Activated naive CD8-positive, alpha-beta T cell treated with anti-CD3 and anti-CD28 coated beads, Interleukin-2, amount 10 ng/mL, durations not matched to agents 7 days and 5 days (primary cell): ENCODE measurements at places on chromosomes 4 and X.
A peak's percentile ranks its signal among the peaks of the same experiment; 100 is the strongest.

DNA sequence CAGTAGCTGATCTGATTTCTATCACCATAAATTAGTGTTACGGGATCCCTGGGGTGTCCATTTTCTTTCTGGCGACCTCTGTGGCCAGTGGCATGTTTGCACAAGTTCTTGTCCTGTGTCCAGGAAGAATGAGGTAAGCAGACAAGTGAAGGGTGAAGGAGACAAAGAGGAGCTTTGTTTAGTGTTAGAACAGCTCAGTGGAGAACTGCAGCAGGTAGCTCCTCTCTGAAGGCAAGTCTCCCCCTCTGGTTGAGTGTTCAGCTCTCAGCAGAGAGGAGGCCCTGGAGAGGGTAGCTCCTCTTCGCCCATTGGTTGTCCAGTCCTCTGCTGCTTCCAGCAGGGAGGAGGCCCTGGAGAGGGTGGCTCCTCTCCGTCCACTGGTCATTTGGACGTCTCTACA, 47.2 kb downstream of the DMP1 start:
- no peak for DNase-seq

GRCh38 chr4:118834960-118835569, 861 bp downstream of the SEC24D start:
- peak; percentile 47 for DNase-seq

- no peak for DNase-seq
Observed at GRCh38 chrX:35726176-35726575, 72.0 kb upstream of the MAGEB16 start.

- DNase-seq = no peak
Observed at GRCh38 chr4:3851211-3851610, 85.0 kb downstream of the ADRA2C start.

DNA sequence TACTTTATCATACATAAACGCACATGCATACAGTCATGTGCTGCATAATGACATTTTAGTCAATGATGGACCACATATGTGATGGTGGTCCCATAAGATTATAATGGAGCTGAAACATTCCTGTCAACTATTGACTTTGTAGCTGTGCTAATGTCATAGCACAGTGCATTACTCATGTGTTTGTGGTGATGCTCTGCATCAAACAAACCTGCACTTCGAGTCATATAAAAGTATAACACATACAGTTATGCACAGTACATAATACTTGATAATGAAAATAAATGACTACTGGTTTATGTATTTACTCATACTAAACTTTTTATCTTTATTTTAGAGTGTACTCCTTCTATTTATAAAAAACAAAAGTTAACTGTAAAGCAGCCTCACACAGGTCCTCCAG, 60.5 kb upstream of the MCUB start:
- no peak for DNase-seq

DNA sequence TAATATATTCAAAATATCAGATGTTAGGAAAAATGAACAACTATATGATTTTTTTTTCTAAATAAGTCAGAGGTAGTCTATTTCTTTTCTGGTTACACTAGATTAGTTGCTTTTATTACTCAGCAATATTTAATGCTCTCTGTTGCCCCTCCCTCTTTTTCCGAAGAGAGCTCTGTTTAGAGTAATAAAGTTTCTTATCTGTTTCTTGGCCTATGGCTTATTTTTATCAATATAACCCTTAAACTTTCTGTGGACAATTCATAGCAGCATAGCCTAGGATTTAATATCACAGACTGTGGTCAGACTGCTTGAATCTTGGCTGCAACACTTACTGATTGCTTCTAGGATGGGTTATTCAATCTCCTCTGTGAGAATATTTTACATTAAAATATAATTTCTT, 2315.4 kb upstream of the AGA start:
- no peak for DNase-seq

- no peak for DNase-seq
Observed at GRCh38 chr4:142809559-142809958, 36.5 kb downstream of the INPP4B start.

DNA sequence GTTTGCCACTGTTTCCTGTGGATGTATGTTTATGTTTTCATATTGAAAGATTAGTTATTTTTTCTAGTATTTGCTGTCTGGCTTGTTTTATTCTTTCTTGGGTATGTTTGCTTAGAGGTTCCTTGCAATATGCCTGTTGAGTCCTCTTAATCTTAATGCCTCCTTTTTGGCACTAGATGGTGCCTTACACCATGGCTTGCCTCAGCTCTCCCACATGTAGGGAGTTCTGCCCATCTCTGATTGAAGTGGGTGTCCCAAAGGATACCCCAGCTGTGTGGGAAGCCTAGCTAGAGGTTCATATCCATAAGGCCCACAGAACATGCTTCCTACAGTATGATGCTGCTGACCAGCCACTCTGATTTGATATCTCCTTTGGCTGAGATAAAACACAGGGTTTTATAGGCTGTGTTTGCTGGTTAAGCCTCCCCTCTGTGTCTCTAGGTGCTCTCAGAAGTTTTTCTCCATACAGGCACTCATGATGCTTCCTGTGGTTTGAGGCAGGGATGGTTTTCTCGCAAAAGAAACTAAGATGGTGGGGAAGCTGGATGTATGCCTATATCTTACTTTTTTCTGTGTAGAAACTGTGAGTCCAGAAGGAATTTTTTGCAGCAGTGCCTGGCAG, 162.4 kb downstream of the ASB9 start:
- DNase-seq = no peak

- DNase-seq = no peak
Observed at GRCh38 chr4:112889619-112890527, 159.6 kb upstream of the ANK2 start.

GRCh38 chr4:28690890-28691289, 1830.2 kb downstream of the STIM2 start:
- no peak for DNase-seq

- no peak for DNase-seq
Observed at GRCh38 chrX:141879616-141880015, 24.1 kb upstream of the MAGEC1 start.

DNA sequence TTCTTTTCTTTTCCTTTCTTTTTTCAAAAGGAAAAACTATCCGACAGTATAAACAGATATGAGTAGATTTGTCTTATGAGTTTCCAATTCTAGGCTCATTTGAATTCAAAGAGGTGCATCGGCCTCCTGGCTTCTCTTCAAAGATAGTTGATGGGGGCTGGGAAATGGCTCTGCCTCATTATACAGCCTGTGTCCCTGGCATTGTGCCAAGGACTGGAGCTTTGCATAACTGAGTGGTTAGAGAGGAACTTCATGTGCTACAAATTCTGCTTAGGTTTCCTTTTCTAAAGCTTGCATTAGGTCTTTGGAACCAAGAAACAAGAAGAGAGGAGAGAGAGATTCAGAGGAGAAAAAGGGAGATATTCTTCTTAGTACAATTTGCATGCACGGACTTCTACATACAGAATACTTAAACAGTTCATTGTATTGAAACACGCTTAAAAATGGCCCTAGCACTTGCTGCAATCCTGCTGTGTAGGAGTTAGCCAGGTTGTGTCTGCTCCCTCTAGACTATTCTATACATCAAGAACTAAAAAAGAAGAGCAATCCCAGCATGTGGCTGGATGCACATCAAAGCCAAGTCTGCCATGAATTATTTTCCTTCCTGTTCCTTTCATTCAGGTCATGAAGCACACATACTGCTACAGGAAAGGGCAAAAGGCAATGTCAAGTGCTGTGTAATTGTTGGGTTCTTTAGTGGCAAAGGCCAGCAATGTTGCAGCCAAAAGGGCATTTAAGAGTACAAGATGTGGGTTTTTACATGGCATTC, 70.9 kb downstream of the INTS12 start:
- no peak for DNase-seq

DNA sequence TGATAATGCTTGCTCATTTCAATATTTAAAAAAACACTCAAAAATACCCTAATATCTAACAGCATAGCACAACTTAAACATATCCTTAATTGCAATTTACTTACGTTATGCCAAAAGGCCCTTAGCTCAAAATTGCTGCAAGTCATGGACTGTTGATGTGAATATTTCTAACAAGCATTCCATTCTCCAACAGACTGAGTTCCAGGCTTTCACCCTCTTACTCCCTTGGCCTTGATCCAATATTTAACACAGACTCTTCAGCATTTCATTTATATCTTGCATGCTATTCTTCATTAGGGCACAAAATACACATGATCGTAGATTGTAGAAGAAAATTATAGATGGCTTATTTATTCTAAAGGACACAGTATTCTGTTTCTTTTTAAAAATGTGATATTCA, 96.5 kb downstream of the RNF150 start:
- no peak for DNase-seq

GRCh38 chrX:136643243-136643642, 4.7 kb upstream of the CD40LG start:
- DNase-seq = no peak

- no peak for DNase-seq
Observed at GRCh38 chr4:153241970-153242838, 38.0 kb downstream of the TRIM2 start.

DNA sequence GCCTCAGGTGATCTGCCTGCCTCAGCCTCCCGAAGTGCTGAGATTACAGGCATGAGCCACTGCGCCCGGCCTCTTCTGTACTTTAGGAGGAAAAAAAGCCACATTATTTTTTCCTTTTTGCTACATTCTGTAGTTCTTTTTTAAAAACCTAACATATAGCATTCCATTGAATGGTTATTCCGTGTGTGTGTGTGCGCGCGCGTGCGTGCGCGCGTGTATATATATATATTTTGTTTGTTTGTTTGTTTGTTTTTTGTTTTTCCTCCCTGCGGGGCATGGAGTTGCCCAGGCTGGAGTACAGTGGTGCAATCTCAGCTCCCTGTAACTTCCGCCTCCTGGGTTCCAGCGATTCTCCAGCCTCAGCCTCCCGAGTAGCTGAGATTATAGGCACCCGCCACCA, 59.5 kb downstream of the ARHGAP10 start:
- no peak for DNase-seq

- DNase-seq = no peak
Observed at GRCh38 chr4:156390599-156391324, 437.1 kb upstream of the CTSO start.

DNA sequence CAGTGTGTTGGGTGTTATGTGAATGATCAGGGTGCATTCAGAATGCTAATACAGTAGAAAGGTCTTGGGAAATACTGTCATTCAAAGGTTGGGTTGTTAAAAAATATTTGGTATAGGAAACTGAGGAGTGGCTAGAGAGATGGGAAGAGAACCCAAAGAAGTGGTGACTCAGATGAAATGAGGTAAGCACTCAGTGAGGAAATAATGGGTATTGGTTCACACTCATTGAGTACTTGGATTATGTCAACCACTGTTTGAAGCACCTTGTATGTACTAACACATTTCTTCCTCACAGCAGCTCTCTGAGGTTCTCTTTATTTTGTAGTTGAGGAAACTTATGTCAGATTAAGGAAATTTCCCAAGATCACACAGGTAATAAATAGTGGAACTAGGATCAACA, 40.8 kb upstream of the NUDT6 start:
- no peak for DNase-seq

- DNase-seq = no peak
Observed at GRCh38 chr4:108449129-108449528, 171.2 kb upstream of the RPL34 start.

GRCh38 chr4:79292008-79292407, 33.9 kb downstream of the NAA11 start:
- no peak for DNase-seq

DNA sequence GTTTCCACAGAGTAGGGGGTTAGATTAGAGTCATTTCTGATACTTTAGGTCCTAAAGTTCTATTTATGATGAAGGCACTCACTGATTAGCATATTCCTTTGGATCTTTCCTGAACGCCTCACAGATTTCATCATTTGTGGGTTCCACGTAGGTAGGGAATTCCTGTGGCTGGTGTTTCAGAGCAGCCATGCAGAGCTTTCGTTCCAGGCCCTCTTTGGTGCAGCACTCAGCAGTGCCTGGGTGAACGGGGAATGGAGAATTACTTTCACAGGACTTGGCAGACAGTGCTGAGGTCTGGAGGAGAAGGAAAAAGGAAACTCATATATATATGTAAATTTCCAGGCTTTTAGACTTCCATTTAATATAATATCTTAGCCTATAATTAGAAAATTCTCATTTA, 18.5 kb downstream of the GC start:
- DNase-seq = no peak
